Stimulated activated CD4-positive, alpha-beta T cell treated with anti-CD3 and anti-CD28 coated beads, TNF-alpha, amount 100 ng/mL, for 1 hour (primary cell): ENCODE measurements at places on chromosomes 1 and 21.

- DNase-seq = no peak
Observed at GRCh38 chr21:14949603-14950002, 115.2 kb downstream of the NRIP1 start.

DNA sequence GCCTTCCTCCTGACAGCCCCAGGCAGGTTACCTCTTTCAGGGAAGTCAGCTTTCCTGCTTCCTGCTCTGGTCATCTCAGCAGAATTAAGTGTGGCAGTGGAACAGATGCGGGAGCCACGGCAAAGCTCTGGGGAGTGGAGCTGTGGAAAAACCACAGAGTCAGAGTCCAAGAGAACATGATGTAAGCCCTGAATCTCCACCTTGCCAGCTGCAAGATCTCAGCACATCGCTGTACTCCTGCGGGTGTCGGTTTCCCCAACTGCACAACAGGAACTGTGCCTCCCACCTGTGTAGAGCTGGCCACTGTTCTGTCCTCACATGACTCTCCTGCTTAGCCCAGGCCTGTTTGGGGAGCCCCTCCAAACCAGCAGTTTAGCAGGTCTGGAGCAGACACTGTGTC lies 123.7 kb downstream of the MATN1 start:
- no peak for DNase-seq

GRCh38 chr1:35659589-35659988 lies 18.3 kb upstream of the PSMB2 start:
- DNase-seq = no peak

DNA sequence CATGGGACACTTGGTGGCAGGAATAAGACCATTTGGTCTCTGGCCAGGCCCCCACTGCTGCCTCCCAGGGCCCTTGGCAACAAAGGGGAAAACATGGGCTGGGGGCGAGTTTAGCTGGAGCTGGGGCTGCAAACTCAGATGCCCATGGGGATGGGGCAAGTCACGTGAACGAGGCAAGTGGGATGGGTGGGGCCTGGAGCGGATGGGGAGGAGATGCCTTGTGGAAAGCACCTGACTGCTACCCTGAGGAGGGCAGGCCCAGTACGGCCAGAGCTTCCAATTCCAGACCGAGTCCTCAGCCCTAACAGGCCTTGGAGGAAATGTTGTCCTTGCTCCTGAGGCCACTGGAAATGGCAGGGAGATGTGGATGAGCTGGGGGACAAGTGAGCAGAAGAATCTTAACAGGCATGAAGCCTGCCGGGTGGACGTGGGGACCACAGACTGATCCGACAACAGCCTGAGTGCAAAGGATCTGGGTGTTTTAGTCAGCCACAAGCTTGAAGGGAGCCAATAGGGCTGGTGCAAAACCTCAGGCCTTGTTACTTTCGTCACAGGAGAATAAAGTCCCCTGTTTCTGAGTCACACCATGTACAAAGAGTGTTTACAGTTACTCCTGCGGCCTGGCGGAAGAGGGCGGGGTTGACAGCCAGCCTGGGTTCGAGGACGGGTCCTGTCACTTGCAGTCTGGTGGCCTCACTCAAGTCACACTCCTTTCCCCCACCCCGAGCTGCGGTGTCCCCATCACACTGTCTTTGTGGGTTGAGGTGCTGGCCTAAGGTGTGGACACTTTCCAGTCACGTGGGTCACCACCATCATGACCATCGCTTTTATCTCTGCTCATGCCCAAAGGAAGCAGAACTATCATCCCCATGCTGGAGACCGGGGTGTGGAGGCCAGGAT lies 19.1 kb downstream of the RUNX3 start:
- no peak for DNase-seq

DNA sequence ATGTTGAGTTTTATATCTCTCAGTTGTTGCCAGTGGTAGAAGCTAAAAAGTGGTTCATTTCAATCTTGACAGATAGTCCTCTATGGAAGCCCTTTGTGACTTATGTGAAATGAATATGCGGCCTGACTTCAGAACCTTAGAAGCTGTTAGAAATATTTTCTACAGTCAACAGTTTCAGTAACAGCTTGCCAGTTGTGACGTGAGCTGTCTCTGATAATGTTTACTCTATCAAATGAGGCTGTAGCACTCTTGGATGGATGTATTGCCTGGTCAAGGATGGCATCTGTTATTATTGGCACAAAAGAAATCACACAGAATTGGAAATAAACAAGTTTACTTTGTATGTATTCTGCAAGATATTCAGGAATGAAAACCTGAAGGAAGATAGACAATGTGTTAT lies 31.9 kb downstream of the SNX7 start:
- DNase-seq = no peak

DNA sequence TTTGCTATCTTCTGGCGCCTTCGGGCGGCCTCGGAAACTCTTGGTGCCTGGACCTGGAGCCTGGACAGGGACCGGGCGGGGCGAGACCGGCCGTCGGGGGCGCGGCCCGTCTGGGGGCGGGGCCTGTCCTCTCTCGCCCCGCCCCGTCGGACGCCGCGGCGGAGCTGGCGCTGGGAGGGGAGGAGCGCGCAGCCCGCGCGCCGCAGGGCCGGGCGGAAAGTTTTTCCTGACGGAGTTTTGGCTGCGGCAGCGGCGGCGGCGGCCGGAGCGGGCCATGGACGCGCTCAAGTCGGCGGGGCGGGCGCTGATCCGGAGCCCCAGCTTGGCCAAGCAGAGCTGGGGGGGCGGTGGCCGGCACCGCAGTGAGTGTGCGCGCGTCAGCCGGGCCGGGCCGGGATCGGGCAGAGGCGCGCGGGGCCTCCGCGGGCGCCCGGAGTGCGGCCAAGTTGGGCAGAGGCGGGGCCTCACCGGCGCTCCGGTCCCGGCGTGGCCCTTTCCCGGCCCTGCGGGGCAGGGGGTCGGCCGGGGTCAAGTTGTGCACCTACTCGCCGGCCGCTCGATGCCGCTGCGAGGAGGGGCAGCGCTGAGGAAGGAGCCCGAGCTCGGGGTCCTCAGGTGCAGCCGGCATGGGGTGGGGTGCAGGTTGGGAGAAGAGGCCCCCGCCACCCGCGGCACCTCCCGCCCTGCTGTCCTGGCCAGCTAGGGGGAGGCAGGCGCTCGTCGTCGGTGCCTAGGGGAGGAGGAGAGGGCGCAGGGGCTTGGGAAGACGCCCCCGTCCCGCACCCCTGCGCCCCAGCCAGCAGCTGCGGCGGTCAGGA lies at the start of gene LDLRAP1:
Gene LDLRAP1, plus strand, starts transcription at position 182 of the 818 bp plus-strand sequence. Its CDS starts 93 bp downstream, at position 275.
- no peak for DNase-seq

DNA sequence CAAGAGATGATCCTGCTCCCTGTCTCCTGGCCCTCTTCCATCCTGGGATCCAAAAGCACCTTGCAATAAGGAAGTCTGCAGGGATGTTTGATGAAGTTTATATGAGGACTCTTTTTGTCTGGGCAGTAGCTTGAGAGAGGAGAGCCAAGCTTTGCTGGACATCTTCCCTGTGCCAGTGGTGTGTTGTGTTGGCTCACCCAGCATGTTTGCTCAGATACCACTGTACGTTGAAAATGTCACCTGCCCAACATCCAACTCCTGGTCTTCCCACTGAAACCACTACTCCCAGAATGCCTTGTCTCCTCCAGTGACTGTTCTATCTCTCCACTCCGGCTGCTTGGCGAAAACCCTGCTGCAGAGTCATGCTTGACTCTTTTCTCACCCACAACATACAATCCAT lies 12.8 kb downstream of the CDK18 start:
- no peak for DNase-seq

GRCh38 chr1:161993576-161993975 lies 30.1 kb downstream of the OLFML2B start:
- DNase-seq = no peak

DNA sequence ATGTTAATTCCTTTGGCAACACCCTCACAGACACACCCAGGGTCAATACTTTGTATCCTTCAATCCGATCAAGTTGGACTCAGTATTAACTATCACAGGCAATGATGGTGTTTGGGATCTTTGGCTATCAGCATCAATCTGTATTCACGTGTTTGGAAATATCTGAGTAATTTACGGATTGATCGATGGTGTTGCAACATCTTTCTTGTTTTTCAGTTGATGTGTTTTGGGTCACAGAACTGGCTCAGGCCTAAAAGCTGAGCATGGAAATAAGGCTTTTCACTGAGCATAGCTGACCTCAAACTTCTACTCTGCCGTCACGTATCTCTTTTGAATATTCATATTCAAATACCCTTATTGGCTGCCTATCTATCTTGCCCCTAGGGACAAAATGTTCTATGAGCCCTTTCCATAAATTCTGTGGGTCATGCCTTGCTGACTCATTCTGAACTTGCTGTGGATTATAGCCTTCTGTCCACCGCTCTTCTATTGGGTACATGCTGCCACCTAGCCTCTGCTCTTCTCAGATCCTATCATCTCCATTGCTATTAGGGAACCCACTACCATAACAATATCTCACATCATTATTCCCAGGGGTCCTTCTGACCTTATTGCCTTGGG lies 156.0 kb downstream of the PDE4B start:
- no peak for DNase-seq

DNA sequence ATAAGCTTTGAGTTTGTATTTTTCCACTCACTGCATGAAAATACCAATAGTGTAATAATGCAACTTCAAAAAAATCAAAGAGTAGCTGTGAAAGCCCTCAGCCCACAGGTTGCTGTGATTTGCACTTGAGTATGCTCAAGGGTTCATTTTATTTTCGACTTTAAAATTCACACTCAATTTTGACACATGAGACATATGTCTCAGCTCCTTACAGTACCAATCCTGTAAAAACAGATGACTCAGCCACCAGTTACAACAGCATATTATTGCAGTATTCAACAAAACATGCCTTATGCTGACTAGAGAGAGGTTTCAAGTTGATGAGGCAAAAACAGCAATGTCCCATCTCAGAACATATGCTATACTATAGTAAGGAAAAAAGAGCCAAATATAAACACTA lies 66.1 kb downstream of the CYYR1 start:
- DNase-seq = no peak
